ENCODE measurements at places on chromosomes 16 and 17.

GRCh38 chr16:11165894-11166665, 89.9 kb downstream of the SOCS1 start:
- DNase-seq: no peak

- DNase-seq: no peak
Observed at GRCh38 chr16:88673716-88674379, 11.0 kb upstream of the MVD start.

DNA sequence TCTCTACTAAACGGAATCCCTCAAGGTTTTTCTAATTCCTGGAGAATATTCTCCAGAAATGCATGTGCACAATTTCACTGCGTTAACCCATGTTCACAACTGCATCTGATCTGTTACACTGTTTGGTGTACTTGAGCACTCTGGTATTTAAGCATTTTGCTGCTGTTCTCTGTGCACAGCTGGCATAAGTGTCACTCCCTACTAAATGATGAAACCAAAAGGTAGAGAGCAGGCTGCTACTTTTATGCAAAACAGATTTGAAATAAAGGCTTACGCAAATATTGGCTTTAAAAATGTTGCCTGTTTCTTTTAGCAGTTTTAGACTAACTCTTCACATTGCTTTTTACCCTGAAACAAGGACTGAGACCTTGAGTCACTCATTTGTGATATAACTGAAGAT, 41.7 kb downstream of the ESRP2 start:
- no peak for DNase-seq

- no peak for DNase-seq
Observed at GRCh38 chr16:12653820-12654392, 149.8 kb downstream of the CPPED1 start.

GRCh38 chr16:17469741-17470181, 999 bp downstream of the XYLT1 start:
- no peak for DNase-seq

DNA sequence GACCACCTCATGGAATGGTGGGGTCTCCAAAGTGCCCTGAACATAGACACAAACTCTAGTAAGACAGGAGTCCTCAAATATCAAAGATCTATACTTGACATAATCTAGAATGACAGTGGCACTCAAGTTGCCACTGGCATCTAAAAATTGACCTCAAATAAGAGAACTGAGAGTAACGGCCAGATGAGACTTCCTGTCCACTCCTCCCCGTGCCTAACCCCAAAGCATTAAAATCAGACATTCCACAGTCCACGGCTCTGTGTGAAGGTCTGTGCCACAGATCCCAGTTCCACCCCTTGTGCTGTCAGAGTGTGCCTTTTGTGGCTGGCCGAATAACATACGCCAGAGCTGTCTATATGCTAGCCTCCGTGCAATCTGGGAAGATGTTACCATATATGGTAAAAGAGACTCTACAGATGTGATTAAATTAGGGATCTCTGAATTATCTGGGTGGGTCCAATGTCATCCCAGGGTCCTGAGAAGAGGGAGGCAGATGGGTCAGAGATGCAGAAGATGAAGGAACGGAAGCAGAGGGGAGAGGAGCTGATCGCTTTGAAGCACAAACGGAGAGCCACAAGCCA, 21.0 kb upstream of the EVPL start:
- DNase-seq: no peak

DNA sequence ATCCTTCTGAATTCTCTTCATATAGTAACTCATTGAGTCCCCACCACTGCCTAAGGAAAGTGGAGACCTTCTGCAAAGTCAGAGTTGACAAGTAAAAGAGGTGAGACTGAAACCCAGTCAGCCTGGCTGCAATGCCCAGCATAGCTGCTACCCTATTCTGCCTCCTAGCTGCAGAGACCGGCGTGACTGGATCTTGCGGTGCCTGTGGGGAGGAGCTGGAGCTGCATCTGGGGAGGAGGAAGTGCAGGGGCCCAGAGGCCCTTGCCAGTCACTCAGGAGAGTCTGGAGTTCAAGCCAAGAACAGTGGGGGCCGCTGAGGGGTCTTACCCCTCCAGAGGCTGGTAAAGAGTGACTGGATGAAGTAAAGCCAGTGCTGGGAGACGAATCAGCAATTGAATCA, 35.0 kb upstream of the ZNF423 start:
- no peak for DNase-seq

DNA sequence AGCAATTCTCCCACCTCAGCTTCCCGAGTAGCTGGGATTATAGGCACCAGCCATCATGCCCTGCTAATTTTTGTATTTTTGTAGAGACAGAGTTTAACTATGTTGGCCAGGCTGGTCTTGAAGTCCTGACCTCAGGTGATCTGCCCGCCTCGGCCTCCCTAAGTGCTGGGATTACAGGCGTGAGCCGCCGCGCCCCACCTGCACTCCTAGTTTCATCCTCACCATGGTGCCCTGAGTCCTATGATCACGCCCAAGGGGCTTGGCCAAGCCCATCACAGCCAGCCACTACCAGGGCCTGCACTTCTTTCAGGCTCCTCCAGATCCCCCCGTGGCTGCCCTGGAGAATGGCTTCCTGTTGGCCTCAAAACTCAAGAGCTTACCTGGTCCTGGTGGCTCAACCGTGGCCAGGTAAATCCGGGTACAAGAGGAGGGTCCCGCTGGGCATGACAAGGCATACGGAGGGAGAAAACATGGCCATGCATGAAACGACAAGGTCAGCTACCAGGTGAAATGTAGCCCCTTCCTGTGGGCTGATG, 20.4 kb upstream of the TFAP4 start:
- no peak for DNase-seq

- DNase-seq: no peak
Observed at GRCh38 chr16:69511651-69512050, 54.1 kb upstream of the NFAT5 start.

GRCh38 chr17:48843187-48843900, 12.5 kb downstream of the CALCOCO2 start:
- no peak for DNase-seq

DNA sequence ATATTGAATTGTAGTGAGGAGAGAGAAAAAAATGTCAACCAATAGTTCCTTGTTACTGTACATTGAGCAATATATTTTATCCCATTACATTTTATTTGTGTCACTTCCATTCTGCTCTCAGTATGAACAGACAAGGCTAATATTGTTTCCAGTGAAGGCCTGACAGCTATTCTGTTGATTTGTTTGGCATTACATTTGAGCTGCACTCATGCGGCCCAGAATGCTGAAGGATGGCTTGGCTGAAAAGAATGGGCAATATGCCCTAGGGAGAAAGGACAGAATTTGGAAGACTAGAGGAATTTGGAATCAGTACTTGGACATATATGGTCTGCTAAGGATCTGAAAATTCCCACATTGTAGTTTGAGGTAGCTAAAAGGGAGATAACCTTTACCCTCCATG, 1294.4 kb downstream of the CDH8 start:
- DNase-seq: no peak

GRCh38 chr17:41520821-41521521, 2.3 kb upstream of the KRT15 start:
- no peak for DNase-seq

- DNase-seq: no peak
Observed at GRCh38 chr17:82301300-82301915, 16.0 kb downstream of the CD7 start.

GRCh38 chr16:85963753-85964285, 64.9 kb downstream of the IRF8 start:
- peak; percentile 36 for DNase-seq

DNA sequence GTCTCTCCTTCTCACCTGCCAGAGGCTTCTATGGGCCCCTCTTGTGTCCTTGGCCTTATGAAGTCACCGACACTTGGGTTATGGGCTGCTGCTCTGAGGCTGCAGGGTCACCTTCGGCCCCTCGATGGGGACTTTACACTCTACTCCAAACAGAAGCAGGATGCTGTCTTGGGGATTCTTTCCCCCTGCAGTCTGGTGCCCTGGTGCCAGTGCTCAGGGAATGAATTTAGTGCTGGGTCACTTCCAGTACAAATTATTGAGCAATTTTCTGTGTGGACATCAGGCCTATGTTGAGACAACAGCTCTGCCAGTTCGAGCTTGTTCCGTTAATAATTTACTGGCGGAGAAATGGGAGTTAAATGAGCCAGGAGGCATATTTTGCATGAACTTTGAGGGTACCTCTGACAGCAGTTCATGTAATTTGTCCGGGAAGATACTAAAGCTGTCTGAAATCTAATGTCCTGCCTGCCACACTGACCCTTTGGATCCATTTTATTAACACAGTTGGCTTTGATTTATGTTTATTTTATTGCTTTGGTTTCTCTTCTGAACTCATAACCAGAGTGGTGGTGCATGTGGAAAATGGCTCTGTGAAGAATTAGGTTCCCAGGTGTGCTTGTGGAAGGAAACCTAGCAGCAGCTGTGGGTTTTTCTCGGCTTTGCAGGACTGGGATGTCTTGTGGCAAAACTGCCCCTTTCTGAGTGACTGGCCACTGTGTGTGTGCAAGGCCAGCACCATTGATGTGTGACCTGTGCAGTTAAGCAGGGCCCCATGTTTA, 34.1 kb upstream of the DHX8 start:
- no peak for DNase-seq

- no peak for DNase-seq
Observed at GRCh38 chr17:59435238-59435637, 103.8 kb downstream of the YPEL2 start.

DNA sequence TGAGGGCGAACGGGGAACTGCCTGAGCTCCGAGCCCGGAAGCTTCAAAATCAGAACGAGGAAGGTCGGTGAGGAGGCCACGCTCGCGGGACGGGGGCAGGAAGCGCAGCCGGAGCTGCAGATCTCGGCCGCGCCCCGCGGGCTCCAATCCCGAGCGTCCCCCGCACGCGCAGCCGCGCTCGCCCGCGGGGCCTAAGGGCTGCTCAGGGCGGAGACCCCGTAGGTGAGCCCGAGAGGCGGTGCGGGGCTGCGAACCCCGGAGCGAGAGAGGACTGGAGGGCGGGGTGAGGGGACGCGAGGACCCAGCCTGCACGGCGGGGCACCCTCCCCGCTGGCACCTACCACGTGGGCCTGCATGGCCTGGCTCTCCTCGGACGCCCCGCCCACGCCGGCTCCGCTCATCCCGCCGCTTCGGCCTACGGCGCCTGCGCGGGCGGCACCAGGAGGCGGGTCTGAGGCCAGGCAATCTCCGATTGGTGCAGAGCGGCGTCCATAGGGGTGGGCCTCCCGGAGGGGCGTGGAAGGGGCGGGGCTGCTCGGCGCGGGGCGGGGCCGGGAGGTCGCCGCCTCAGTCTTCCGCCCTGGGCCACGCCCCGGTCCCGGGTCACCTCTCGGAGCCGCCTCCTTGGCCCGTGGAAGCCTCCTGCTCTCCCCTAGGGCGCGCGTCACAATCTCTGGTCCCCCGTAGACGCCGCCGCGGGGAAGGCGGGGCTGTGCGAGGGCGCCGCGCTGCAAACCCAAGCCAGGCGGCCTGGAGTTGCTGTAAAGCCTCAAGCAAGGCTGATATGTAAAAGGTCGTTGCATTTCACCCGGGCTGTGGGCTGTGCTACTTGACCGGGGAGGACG, 27.8 kb upstream of the METRNL start:
- peak; percentile 97 for DNase-seq

GRCh38 chr17:72560303-72561247, 439.8 kb downstream of the SOX9 start:
- no peak for DNase-seq

DNA sequence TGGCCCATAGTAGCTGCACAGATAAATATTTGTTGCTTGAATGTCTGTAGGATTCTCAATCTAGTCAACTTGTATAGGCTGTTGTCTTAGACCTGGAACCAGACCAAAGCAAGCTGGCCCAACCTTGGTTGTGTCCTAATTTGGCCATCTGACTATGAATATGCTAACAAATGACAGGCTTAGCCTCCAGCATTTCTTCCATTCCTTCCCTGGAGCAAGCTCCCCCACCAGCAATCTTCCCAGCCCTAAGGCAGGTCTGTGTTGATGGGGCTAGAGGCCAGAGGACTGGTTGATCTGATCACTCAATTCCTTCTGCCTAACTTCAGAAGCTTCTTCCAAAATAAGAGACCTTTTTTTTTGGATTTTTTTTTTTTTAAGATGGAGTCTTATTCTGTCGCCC, 9.4 kb upstream of the PHOSPHO1 start:
- DNase-seq: no peak

DNA sequence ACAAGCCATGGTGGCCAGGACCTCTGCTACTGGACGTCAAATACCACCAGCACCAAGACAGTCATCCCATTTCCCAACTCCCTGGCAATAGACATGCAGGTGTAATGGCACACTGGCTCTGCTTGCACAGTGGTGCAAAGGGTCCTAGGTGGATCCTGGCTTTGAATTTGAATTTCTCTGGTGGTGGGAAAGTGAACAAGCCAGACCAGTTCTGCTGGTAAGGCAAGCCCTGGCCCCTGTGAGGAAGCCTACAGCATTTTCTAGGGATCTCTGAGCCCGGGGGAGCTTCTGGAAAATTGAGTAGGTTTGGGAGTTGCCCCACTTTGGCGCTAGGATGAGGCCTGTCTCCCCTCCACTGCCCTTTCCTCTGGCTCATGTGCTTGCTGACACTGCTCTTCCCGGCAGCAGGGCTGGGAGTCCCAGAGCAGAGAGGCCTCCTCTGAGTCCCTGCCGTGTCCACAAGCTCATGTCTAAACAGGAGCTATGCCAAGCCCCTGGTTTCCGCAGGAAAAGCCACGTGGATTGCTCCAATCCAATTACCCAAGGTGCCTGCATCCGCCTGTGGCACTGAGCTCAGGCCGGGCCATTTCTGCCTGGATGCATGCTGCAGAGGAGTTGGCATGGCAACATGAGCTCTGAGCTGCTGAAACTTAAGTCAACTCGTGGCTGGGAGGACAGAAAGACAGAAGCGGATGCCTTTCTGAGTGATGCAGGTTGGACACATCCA, 67.0 kb downstream of the PRMT7 start:
- DNase-seq: no peak

- no peak for DNase-seq
Observed at GRCh38 chr16:11734653-11735043, 8.0 kb downstream of the TXNDC11 start.

DNA sequence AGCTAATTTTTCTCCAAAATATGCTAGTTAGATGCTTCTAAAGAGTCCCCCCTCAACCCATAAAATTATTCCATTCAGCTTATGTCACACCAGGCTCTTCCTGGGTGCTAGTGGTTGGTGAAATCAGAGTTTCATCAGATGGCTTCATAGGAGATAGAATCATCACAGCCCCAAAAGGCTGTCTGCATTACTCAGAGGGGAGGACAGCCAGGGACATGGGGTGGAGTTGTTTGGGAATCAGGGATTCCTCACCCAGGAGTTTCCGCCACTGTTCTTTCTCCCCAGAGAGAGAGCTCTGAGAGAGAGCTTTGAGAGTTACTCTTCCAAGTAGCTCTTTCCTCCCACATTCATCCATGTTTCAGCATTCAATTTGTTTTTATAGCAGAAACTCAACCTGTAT, 288 bp upstream of the KRT34 start:
- no peak for DNase-seq

- peak; percentile 57 for DNase-seq
Observed at GRCh38 chr16:685967-686366, 1.8 kb upstream of the JMJD8 start.
